Pulmonary artery endothelial cell (primary cell): ENCODE measurements at places on chromosomes 7 and 10.
A peak's percentile ranks its signal among the peaks of the same experiment; 100 is the strongest.

DNA sequence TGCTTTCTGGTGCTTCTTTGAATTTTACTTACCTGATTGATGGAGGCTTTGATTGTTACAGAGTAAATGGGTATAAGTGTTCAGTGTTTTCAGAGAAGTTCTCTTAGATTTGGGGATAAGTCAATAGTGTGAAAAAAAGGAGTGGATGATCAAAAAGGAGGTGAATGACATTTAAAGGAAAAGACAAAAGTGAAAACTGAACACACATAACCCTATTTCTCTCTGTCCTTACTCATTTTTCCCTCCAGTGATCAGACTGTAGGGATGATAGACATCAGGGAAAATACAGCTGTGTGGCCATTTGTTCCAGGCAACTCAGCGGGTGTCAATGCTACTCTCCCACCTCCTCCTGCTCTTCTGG lies 278 bp downstream of the CPA2 start:
- no peak for DNase-seq

- no peak for DNase-seq
These were observed 9.3 kb downstream of the AKR1C3 start for GRCh38 chr10:5103481-5103880.

- DNase-seq: no peak
These were observed 77.5 kb upstream of the PDE1C start for GRCh38 chr7:32147546-32148268.

GRCh38 chr10:16360001-16360400 lies 76.8 kb upstream of the PTER start:
- DNase-seq: no peak

- DNase-seq: no peak
These were observed 427.6 kb downstream of the PHTF2 start for GRCh38 chr7:78226059-78226719.

DNA sequence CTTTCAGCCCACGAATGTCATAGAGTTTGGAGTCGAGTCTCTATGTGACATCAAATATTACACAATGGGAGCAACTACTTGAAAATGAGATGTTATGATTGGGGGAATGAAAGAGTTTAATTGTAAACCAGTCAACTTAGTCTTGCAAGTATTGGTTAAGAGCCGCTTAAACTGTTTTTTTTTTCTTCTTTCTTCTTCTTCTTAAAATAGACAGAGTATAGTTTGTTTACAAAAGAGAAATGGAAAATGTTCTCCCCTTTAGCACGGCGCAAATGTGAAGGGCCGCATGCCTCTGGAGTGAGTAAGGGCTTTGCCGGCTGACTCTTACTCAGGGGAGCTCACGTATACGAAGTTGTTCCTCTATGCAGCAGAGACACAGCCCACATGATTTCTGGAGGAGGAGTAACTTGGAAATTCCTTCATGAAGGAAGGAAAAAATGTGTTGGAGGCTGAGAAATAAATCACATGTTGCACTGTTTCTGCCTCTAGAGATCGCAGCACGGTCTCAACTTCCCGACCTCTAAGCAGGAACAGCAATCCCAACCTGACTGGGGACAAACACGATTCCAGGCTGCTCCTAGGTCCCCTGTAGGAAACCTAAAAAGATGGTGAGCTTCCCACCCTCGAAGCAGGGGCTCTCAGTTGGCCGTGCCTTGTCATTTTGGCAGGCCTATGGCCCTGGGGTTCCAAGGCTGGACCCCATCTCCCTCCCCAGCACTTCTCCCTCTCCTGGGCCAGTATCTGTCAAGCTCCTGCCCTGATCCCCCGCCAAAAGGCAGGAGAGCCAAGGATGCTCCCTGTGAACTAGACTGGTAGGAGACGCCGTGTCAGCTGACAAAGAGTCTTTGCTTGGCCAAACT lies 44.8 kb downstream of the MYOF start:
- DNase-seq: peak; percentile 97

DNA sequence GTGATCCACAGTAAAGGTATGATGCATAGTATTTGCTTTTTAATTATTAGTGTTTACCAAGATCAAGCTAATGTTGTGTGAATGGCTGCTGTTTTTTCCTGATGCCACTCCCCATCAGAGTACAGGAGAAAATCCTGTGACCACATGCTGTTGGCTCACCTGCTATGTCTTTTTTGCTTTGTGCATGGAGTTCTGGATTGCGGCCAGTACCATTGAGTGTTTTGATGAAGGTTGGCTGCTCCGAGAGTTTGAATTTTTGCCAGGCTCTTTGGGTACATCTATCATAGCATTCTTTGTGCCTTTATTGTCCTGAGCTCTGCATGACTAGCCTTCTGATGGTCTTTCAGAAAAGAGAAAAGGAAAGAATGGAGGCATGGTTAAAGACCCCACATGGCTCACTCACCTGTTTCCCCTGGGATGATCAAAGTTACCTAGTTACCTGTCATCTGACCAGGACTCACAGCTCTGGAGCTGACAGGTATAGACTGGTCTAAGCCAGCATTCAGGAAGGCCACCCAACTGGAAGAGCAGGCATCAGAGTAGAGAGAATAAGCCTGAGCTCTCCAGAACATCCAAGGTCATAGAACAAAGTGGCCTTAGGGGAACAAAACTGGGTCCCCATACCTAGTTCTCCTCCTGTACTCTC lies 11.8 kb upstream of the SGPL1 start:
- DNase-seq: no peak

- no peak for DNase-seq
These were observed 34.3 kb upstream of the BTBD16 start for GRCh38 chr10:122236690-122237306.

GRCh38 chr7:136069840-136070529 lies 92.8 kb upstream of the MTPN start:
- no peak for DNase-seq

GRCh38 chr10:51950996-51951555 lies 251.7 kb upstream of the CSTF2T start:
- DNase-seq: no peak

DNA sequence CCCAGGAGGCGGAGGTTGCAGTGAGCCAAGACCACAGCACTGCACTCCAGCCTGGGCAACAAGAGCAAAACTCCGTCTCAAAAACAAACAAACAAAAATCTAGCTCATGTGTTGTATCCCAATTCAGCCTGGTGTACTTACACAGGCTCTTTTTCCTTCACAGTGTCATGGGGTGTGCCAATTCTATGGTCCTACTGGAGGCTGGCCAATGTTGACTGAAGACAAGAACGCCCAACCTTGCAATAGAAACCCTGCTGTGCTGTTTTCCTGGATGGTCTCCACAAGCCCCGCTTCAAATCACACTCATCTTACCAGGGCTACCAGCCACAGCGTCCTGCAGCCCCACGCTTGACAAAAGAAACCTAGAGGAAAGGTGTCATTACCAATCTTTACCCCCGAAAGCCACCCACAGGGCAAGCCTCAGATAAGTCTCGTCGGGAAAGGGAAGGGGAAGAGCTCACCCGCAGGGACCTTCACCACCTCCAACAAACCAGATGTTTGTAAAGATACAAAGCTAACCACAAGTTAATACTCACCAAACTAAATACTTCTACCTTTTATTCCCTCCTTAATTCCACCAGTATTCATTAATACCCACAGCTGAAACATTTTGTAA lies 64.8 kb downstream of the TNS3 start:
- DNase-seq: no peak

DNA sequence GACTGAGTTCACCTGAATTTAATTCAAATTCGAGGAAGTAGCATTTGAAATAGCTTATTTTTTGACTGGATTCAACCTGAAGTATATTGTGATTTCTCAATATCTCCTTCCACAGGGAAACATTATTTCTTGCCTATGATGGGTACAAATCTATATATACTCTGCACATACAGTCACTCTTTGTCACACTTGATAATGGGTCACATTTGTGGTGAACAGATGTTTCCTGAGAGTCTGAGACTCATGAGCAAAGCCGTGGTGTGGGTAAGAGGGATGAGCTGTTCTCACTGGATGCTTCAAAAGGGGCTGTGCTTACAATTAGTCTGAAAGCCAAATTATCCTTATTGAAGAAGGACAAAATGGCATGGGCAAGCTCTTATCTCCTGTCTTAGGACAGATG lies 18.0 kb upstream of the TBXAS1 start:
- DNase-seq: no peak

DNA sequence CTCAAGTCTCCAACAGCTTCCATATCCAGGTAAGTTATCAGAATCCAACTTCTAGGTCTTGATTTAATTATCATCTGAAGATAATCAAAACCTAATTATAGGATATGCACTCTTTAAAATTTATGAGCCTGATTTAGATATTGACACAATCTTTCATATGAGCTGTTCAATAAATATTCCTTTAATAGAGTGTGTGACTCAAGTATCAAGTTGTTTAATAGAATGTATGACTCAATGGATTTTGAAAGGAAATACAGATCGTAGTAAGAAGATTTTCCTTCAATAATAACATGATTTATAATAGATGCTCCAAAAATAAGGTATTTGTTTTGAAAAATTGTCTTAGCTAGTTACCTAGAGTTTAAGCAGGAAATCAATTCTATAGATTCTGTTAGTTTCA lies 97.8 kb downstream of the ABCA13 start:
- DNase-seq: no peak

- DNase-seq: no peak
These were observed 6.7 kb upstream of the OAT start for GRCh38 chr10:124425227-124425962.

DNA sequence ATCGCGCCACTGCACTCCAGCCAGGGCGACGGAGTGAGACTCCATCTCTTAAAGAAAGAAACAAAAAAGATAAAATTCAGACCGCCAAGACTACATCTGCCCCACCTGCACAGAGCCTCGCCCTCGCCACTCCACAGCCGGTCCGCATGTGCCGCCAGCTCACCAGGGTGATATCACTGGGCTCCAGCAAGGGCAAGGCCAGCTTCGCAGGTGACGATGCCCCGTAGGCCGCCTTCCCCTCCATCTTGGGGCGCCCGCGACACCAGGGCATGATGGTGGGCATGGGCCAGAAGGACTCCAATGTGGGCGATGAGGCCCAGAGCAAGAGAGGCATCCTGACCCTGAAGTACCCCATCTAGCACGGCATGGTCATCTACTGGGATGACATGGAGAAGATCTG lies 34.0 kb downstream of the KIFBP start:
- no peak for DNase-seq

DNA sequence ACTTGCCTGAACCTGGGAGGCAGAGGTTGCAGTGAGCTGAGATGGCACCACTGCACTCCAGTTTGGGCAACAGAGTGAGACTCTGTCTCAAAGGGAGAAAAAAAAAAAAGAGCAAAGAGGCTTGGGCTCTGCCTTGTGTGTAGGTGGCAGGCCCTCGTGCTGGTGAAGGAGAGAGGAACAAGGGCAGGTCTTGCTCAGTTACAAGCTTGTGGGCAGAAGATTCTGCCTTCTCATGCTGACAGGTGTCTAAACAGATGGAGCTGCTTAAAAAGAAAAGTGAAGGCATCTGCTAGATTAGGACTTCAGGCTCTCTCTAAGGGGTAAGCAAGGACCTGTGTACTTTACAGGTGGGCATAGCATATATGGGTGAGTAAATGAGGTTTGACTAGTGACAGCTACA lies 65.5 kb upstream of the TRIM8 start:
- no peak for DNase-seq

DNA sequence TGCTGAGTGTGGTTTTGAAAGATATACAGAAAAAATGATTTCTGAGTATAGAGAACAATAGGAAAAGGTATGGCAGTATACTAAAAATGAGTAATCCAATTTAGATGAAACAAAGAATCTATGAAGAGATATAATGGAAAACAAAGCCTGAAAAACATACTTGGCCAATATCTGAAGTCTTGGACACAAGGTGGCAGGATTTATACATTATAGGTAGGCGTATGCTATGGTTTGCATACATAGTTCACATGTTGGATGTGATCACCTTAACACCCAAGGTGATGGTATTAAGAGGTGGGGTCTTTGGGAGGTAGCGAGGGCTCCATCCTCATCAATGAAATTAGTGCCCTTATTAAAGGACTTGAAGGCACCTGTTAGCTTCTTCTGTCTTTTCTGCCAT lies 34.5 kb upstream of the BPGM start:
- DNase-seq: no peak

GRCh38 chr10:78450807-78451485 lies 417.3 kb downstream of the RPS24 start:
- no peak for DNase-seq

GRCh38 chr7:149662591-149663095 lies 110.7 kb downstream of the ZNF467 start:
- DNase-seq: peak; percentile 17

- DNase-seq: no peak
These were observed 76.0 kb downstream of the USP6NL start for GRCh38 chr10:11535346-11535959.

- DNase-seq: no peak
These were observed 5.2 kb downstream of the GIMAP5 start for GRCh38 chr7:150742286-150742968.

DNA sequence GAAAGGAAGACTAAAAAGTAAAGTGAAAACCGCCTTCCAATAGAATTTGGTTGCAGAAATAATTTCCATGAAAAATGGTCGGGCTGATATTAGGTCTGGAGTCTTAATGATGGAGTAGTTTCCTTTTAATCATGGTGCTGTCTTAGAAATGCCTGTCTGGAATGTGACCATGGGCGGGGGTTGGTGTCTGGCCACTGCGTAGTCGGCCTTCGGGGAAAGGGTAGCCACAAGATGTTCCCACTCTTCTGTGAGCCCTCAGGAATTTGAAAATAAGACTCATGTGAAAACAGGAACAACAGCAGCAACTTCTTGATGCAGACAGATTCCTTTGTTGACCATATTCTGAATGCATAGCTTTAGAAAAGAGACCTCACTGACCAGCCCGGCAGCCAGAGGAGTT lies 176.8 kb downstream of the KIAA1217 start:
- no peak for DNase-seq

- DNase-seq: no peak
These were observed 192.6 kb upstream of the CCDC6 start for GRCh38 chr10:60098677-60099601.

DNA sequence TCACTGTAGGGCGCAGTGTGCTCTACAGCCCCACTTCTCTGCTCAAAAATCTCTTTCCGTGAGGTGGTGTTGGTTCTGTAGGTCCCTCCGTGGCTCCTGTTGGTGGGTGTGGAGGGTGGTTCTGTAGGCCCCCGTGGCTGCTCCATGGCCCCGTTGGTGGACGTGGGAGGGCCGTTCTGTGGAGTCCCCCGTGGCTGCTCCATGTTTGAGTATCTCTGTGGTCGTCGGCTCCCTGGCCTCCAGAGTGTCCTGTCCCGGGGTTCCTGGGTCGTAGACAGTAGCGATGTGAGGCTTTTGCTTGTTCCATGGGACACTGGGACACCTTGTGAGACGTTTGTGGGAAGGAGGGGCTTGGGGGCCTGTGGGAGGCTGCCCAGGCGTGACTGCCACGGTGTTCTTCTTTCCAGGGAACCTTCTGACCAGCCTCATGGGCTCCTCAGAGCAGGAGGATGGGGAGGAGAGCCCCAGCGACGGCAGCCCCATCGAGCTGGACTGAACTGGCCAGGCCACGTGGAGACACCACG lies 18.6 kb downstream of the GET4 start:
- no peak for DNase-seq
